ENCODE measurements at places on chromosomes 5 and 9. TPM values are rescaled to one million over a fixed set of nuclear protein-coding genes. Genes with fewer than 3 reads are reported as not detected.

The RGP1 gene
- 43.3 TPM for total RNA-seq

The C7 gene
- total RNA-seq, result 1.4 TPM

The HAVCR1 gene
- total RNA-seq, result 0.36 TPM

The PDE6A gene
- total RNA-seq, result 0.33 TPM

The CDO1 gene
- not detected for total RNA-seq
